Sigmoid colon (tissue), 7 donors: ENCODE measurements at places on chromosomes 3 and 15. TPM values are rescaled to one million over a fixed set of nuclear protein-coding genes. Genes with fewer than 3 reads are reported as not detected.

DNA sequence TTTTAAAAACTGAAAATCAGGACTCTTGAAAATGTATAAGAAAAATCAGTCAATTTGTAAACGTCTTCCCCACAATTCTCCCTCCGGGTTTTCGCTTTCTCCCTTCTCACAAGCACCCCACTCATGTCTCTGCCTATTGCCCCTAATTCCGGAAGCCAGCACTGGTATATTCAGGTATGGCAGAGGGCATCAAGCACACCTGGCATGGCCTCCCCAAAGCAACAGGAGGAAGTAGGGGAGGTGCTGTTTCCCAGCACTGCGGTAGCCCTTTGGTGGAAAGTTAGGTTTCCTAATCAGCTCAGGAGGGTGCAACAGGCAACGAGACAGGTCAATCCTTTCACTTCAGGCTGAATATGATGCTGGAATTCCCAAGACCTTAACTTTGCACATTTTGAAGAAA is 30.1 kb downstream of the LAMP3 start:
- H3K4me3 ChIP-seq, result no peak overlapping the region
- no peak for DNase-seq
- H3K27me3 ChIP-seq, result no peaks in the 10 kb centered on the region
- no peaks in the 10 kb centered on the region for H3K4me1 ChIP-seq
- no peaks in the 10 kb centered on the region for H3K36me3 ChIP-seq

DNA sequence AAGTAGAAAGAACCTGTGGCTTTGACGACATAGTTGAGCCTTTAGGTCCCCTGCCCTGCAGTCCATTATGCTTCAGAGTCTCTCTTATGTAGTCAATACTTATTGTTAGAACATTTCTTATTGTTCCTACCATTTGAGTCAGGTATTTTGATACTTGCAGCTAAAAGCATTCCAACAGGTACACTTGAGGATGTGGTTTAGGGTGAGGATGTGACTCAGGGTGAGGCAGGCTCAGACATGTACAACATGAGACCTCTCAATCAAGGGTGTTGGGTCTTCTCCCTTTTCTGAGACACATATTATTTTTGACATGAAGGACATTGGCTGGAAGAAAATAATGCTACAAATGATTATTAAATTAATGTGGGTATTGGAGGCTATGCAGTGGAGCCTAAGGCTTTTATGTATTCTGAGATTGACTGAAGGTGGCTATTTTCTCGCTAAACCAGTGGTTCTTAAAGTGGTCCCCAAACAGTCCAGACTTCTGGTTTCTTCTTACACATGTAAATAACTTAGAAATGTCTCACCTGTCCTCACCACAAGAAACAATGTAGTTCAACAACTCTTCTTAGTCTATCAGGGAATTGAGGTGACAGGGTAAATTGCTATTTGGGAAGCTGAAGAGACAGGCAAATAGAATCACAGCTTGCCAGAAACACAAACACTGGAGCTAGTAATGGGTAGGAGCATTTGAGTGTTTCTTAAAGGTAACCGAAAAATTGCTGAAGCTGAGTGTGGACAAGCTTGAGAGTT is 135.5 kb upstream of the ZPLD1 start:
- H3K36me3 ChIP-seq, result no peaks in the 10 kb centered on the region
- no peak for DNase-seq
- no peaks in the 10 kb centered on the region for H3K27me3 ChIP-seq

DNA sequence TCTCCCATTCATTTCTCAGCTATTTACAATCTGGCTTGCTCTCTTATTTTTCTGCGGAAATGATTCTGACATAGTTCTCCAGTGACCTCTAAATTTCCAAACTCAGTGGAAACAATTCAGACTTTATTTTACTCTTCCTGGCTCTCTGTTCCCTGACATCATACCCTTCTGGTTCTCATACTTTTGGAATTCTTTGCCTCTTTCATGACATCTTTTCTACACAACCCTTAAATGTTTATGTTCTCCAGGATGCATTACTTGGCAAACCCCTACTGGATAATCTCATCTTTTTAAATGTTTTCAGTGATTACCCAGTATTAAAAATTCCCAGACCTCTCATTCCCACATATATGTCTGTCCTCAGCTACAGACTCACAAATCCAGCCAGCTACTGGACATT is 23.9 kb upstream of the PLSCR4 start:
- no peaks in the 10 kb centered on the region for H3K36me3 ChIP-seq
- H3K4me1 ChIP-seq, result peaks cover 15% of the 10 kb centered on the region
- H3K4me3 ChIP-seq, result no peak overlapping the region
- no peak for DNase-seq
- H3K27ac ChIP-seq, result peak overlapping the region; percentile 73
- H3K27me3 ChIP-seq, result no peaks in the 10 kb centered on the region

GRCh38 chr3:134487406-134487805 is 1.5 kb downstream of the CEP63 start:
- H3K36me3 ChIP-seq, result no peaks in the 10 kb centered on the region
- no peaks in the 10 kb centered on the region for H3K27me3 ChIP-seq
- H3K4me3 ChIP-seq, result no peak overlapping the region
- H3K27ac ChIP-seq, result peak overlapping the region; percentile 97

- H3K36me3 ChIP-seq, result no peaks in the 10 kb centered on the region
- no peak overlapping the region for H3K4me3 ChIP-seq
- no peak overlapping the region for H3K27ac ChIP-seq
- no peaks in the 10 kb centered on the region for H3K4me1 ChIP-seq
- DNase-seq, result no peak
- no peaks in the 10 kb centered on the region for H3K27me3 ChIP-seq
Observed at GRCh38 chr15:58362262-58362922, 69.4 kb upstream of the LIPC start.

GRCh38 chr3:63655519-63655918 is 3.0 kb downstream of the SNTN start:
- H3K4me3 ChIP-seq, result no peak overlapping the region
- H3K36me3 ChIP-seq, result no peaks in the 10 kb centered on the region
- H3K27me3 ChIP-seq, result no peaks in the 10 kb centered on the region
- H3K4me1 ChIP-seq, result no peaks in the 10 kb centered on the region
- no peak for DNase-seq

- no peak overlapping the region for H3K27ac ChIP-seq
- peak overlapping the region; percentile 0 for H3K4me3 ChIP-seq
- no peaks in the 10 kb centered on the region for H3K27me3 ChIP-seq
- DNase-seq, result no peak
- peaks cover 5% of the 10 kb centered on the region for H3K4me1 ChIP-seq
Observed at GRCh38 chr15:61091289-61091616, 137.8 kb downstream of the RORA start.

GRCh38 chr3:196311-197148 is at the start of gene CHL1:
Gene CHL1, plus strand, starts transcription at chr3:196763. Its CDS starts 123,014 bp downstream, at chr3:319777.
- peaks cover 30% of the 10 kb centered on the region for H3K27me3 ChIP-seq
- peak within 1 kb of the TSS; percentile 63 for H3K27ac ChIP-seq
- H3K4me1 ChIP-seq, result no peaks in the 10 kb centered on the region
- DNase-seq, result peak; percentile 64
- H3K36me3 ChIP-seq, result no peaks in the 10 kb centered on the region
- peak within 1 kb of the TSS; percentile 58 for H3K4me3 ChIP-seq

DNA sequence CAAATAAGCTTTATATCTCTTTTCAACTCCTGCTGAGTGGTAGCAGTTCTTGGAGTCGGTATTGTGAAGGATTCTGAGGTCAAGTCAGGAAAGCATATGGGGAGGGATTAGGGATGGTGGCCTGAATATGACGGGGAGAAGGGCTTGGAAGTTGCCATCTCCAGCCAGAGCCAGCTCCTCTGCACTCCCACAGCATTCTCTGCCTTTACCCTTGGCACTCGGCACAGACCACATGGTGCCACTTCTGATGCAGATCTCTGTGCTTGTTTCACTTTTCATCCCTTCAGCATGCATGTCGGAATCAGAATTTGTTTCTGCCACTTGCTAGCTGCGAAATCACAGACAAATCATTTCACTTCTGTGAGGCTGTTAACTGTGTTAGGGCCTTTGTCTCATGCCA is 52.5 kb downstream of the RAB11A start:
- peaks cover 5% of the 10 kb centered on the region for H3K4me1 ChIP-seq
- no peaks in the 10 kb centered on the region for H3K27me3 ChIP-seq
- no peak for DNase-seq
- no peak overlapping the region for H3K27ac ChIP-seq
- H3K36me3 ChIP-seq, result no peaks in the 10 kb centered on the region

GRCh38 chr3:39286771-39287170 is 6.9 kb upstream of the CX3CR1 start:
- DNase-seq, result no peak
- no peaks in the 10 kb centered on the region for H3K27me3 ChIP-seq
- H3K36me3 ChIP-seq, result no peaks in the 10 kb centered on the region
- H3K4me1 ChIP-seq, result no peaks in the 10 kb centered on the region
- H3K27ac ChIP-seq, result no peak overlapping the region

BRPF1 gene
- total RNA-seq, result 13.5 TPM
